ENCODE measurements at places on chromosomes 1 and 21.

- no peak for DNase-seq
Observed at GRCh38 chr1:64687725-64688327, 57.0 kb upstream of the RAVER2 start.

DNA sequence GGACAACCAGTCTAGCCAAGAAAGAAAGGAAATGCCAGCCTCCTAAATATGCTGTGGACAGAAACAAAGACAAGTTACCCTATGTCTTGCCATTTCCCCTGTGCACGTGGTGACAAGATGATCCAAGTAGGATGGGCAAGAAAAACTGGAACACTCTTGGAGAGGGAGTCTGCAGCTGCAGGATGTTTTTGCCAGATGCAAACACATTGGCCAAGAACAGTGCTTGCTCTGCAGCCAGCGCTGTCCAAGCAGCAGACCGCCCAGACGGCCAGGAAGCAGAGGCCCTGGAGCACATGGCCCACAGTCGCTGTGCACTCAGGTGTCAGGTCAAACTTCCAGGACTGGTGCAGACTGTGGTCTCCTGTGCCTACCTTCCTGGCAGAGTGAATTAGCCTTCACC is 189.3 kb downstream of the SLC35F3 start:
- DNase-seq: no peak

GRCh38 chr1:241208910-241209379 is 148.1 kb downstream of the RGS7 start:
- DNase-seq: no peak

DNA sequence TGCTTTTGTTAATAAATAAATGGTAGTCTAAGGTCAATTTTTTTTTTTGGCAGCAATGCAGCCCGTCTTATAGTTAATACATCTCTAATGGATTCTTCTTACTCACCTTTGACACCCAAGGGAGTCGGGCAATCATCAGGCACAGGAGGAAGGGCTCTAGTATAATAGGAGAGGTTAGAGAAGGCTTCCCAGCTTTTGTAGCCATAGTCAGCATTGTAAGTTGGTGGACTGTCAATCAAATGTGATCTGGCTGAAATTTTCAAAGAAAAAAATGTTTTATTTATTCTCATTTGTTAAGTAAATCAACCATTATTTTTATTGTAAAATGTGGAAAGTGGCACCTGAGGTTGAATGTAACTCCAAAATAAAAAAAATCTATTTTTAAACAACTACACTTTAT is 2.1 kb downstream of the PTGS2 start:
- DNase-seq: no peak

- DNase-seq: peak; percentile 31
Observed at GRCh38 chr1:110556471-110556807, 37.5 kb upstream of the KCNA10 start.

GRCh38 chr1:32353886-32354570 is 8.3 kb downstream of the FAM229A start:
- no peak for DNase-seq

Measured in cerebellum (tissue), 4 donors.